ENCODE measurements at places on chromosomes 5 and 9.
A peak's percentile ranks its signal among the peaks of the same experiment; 100 is the strongest.

GRCh38 chr9:120066315-120066714 lies 513.7 kb downstream of the CDK5RAP2 start:
- DNase-seq, result no peak

GRCh38 chr5:20649966-20650365 lies 662.0 kb upstream of the CDH18 start:
- no peak for DNase-seq

DNA sequence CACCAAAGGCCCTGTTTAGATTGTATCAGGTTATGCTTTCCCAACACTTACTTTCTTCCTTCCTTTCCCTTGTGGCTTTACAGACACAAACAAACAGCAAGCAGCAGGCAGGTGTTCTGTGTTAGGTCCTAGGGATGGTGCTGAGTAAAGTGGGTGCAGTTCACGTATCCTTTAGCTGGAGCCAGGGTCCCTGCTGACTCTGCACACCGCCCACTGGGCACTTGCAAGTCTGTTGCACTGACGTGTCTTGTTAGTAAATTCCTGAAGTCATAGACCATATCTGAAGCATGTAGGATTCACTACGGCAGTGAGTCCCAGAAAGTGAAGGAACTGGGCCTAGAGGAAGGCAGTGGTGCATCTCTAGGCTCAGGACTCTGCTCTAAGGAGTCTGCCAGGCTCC lies 96.5 kb downstream of the DAPK1 start:
- DNase-seq, result peak; percentile 77

DNA sequence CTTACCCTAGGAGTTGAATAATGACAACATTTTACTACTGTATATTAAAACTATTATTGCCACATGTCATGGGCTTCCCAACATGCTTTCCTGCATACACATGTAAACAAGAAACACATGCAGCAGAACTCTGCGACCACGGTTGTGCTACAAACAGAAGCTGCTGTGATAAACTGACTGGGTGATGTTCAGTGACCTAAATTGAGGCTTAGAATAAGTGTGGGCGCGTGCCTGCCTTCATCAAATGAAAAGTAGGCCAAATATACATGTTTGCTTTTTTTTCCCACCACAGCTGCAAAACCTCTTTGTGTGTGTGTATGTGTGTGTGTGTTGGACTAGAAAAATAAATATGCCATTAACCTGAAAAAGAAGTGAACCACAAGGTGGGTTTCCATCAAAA lies 1202.1 kb downstream of the PTPRD start:
- no peak for DNase-seq

DNA sequence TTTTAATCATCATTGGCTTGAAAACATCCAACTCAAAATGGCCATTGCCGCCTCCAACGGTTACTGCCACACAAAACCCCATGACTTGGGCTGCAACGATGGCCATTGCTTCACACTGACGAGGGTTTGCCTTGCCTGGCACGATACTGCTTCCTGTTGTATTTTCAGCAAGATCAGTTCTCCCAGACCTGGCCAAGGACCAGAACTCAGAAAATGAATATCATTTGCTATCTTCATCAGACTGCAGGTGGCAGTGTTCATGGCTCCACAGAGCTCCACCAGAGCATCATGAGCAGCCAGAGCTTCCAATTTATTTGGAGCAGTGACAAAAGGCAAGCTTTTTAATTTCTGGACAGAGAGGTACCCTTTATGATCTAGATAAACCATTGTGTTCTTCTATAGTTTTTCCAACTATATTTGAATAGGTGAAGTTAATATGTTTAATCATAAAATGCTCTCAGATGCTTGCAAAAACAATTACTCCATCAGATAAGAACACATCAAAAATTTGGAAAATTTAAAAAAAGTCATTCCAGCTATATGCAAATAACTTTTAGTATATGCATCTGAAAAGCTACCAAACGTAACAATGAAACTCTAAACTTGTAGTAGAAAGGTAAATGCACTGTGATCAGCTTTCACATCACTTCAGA lies 10.4 kb downstream of the AMACR start:
- peak; percentile 83 for DNase-seq

DNA sequence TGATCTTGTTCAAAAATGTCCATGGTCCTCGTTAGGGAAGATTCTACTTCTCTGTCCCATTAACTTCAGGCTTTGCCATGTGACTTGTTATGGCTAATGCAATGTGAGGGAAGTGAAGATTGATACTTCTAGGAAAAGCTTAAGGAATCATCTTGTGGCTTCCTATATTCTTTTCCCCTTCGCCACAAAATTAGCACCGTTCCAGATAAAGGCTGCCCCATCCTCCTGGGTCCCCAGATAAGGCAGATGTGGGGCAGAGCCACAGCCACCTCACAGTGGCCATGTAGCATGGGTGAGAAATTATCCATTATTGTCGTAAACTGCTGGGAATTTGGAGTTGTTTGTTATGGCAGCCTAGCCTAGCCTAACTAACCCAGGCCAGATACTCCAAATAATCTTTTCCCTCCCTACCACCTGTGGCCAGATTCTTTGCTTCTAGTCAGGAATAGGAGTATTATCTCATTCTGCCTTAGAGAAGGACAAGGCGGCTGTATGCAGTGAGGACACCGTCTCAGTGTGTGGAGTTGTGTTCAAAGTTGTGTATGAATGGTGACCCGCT lies 31.9 kb upstream of the BOD1 start:
- no peak for DNase-seq

DNA sequence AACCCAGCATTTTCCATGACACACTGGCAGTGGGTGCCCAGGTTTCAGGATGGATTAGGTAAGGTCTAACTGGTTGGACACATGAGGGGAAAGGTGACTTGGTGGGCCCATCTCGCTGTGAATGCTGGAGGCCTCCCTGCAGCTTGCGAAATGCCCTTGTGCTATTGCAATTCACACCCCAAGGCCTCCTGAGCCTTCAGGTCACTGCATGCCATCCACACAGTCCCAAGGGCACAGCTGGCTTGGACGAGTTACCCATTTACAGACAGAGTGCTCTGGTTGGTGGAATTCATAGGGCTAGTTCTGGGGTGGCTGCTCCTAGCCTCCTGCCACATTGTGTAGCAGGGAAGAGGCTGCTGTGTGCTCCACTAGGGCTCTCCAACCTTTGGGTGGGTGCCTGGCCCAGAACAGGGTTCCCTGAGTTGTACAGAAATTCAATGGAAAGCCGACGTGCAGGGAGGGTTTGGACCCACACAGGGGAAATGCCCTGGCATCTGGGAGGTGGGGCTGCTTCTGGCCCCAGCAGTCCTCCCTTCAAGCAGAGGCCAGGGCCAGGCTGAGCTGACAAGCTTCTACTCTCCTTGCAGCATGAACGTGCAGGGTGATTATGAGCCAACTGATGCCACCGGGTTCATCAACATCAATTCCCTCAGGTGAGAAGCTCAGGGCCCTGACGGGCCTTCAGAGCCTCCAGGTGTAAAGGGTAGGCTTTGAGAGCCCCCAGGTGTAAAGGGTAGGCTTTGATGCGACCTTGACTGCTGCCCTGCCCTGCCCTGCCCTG lies 54.3 kb downstream of the ASS1 start:
- no peak for DNase-seq

- no peak for DNase-seq
Observed at GRCh38 chr5:155884041-155884440, 442.9 kb upstream of the SGCD start.

- DNase-seq, result no peak
Observed at GRCh38 chr9:135419106-135419505, 60.5 kb upstream of the PPP1R26 start.

- DNase-seq, result peak; percentile 80
Observed at GRCh38 chr9:124551472-124552272, 44.5 kb upstream of the NR5A1 start.

DNA sequence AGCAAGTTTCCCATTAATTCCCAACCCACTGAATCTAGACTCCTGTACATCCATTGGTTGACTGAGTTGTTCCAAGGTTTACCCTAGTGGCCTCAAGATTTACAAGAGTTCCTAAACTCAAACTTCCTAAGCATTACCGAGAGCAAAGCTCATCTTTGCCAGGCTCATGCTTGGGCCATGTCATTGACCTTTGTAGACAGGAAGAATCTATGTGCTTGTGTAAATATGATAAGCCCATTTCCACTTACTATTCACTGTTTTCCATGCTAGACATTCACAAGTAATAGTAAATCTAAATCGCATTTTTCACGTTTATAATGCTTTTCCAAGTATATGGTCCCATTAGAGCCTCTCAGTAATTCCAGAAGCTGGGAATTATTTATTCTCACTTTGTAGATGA lies 534.5 kb upstream of the CLINT1 start:
- no peak for DNase-seq

GRCh38 chr5:173800340-173800739 lies 87.8 kb upstream of the CPEB4 start:
- DNase-seq, result no peak

- DNase-seq, result no peak
Observed at GRCh38 chr9:84917366-84918070, 248.0 kb downstream of the NTRK2 start.

DNA sequence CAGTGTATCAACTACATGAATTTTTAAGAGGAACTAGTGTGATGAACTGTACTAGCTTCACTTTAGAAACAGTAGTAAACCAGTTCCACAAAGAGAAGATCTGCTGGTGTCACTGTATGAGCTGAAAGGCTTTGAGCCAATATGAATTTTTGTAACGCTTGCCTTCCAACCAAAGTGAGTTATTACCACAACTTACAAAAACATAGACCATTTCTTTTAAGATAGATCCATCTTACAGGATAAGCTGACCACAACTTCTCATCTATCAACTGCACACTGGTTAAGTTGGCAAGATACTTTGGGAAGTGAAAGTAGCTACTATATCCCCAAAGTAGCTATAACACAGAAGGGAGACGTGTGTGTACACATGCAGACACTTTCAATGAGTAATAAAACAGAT lies 849.6 kb upstream of the DMAC1 start:
- DNase-seq, result no peak

DNA sequence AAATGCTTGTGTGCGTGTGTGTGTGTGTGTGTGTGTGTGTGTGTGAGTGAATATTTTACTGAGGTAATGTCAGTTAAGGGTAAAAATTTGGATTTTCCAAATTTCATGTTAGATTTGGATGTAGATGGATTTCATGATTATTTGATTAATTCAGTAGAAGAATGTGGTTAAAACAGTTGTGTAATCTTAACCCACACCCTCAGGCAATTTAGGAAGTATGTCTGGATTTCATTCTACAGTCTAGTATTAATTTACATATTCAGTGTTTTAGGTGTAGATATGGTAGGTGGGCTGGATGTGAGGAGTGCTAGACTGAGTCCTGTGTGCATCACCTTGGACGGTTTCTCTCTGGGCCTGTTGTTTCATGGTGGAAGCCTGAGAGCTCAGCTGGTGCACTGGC lies 99.1 kb upstream of the CKMT2 start:
- peak; percentile 6 for DNase-seq

DNA sequence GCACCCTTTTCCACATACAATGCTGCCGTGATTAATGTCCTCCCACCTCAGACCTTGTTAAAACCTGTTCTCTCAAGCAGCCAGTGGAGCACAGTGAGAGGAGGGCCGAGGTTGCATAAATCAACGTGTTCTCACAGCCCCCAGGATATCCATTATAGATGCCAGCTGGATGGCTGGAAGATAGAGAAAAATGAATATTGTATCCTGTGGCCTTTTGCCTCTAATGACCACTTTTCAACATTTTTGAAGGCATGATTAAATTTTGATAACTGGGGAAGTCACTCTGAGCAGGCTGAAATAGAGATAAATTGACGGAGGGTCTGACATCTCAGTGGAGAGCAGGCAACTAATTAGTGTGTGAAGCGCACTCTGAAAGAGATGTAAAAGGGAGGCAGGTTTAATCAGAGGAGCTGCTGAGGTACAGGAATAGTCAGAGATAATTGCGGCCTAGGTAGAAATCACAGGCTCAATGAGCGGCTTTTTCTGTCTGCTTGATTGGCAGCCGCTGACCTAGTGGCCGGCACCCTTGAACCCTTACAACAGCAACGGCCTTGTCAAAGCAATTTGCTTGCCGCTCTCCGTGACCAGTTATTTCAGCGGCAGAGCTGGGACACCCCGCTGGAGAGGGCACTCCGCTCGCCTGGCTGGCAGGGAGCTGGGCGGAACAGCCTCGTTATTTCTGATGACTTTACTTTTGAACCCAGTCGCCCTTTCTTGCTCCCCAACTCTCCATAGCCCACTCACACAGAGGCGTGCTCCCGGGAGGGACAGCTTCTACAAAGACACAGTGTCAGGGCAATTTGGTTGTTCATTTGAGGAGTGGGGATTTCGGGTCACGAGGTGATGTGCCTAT lies 560.7 kb downstream of the PSAT1 start:
- no peak for DNase-seq

DNA sequence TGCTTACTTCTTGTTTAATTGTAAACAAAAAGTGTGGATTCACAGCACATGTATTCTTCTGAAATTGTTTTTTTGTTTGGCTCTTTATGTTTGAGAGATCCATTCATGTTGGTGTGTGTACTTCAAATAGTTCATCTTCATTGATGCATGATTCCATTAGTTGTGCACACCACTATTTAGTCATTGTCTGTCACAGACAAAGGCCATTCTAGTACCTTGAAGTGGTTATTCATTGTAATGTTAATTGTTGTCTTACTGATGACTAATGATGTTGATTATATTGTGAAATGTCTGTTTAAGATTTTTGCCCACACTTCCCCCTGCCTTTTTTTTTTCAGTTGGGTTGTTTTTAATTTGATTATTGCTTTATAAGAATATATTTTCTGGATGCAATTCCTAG lies 391.3 kb downstream of the DIRAS2 start:
- no peak for DNase-seq

- no peak for DNase-seq
Observed at GRCh38 chr5:143077453-143078103, 307.4 kb downstream of the ARHGAP26 start.

- no peak for DNase-seq
Observed at GRCh38 chr9:20880271-20880670, 151.2 kb downstream of the HACD4 start.

- DNase-seq, result no peak
Observed at GRCh38 chr5:139167063-139167462, 31.1 kb downstream of the SIL1 start.

GRCh38 chr5:123066016-123066415 lies 23.0 kb upstream of the PRDM6 start:
- DNase-seq, result no peak

DNA sequence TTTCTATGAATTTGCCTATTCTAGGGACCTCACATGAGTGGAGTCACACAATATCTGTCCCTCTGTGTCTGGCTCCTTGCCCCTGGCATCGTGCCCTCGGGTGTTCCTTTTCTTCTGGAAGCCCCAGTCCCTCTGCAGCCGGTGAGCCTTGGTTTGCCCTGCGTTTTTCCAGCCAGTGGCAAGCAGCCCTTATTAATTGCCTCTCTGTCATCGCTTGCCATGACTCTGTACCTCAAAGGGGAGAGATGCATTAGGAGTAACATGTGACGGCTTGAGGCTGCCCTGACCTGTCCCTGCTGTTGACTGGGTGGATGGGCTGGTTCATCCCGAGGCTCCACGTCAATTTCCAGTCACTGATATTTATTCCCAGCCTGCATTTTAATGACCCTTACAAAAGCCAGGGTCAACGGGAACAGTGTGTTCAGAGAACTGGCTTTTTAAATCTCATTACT lies 87.3 kb downstream of the CFAP90 start:
- no peak for DNase-seq

DNA sequence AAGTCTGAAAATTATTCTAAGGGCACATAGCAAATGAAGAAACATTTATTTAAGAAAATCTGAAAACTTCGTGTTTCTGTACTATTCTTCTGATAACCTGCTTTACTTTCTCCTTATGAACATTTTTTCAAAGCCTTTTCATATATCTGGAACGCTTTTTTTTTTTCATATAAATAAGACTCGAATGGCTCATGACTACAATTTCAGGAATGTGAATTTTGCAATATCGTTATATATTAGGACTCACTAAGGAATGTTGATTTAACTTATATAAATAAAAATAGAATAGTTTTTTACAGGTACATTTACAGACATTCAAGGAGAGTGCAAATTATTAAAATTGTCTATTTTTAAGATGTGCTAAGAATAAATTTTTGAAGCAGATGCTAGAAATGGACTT lies 42.9 kb downstream of the GPBP1 start:
- peak; percentile 80 for DNase-seq
